ENCODE measurements at places on chromosomes 7 and 10. TPM values are rescaled to one million over a fixed set of nuclear protein-coding genes. Genes with fewer than 3 reads are reported as not detected.
A peak's percentile ranks its signal among the peaks of the same experiment; 100 is the strongest.

Gene CRYGN
- not detected for total RNA-seq

DNA sequence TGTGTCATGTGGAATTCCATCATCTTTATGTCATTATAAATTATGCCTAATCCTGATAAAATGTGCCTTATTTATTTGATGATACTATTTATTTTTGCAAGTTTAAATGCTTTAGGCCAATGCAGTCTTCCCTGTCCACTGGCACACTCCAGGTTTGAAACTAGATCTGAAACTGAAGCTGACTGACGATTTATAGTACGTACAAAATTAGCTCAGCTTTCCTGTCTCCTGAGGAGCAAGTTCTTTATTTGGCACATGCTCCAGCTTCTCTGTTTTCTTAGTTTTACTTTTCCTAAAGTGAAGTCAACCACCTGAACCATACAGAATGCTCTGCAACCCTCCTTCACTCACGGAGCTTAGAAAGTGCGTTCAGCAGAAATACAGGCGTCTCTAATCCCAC, 164.1 kb downstream of the HECW1 start:
- DNase-seq = no peak

DNA sequence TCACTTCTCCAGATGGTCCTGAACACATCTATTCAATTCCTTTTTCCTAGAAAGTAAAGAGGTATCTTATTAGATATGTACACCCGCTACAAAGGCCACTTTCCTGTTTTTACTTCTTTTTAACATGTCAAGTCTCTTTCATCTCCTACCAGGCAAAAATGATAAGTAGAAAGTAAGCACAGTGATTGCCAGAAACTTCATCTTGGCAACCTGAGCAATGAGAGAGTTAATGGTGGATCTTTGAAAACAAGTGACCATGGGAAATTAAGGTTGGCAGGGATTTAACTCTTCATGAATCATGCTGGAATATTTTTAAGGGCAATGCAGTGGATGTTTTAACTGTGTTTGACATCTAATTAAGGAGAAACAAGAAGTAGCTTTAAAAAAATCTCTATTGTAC, 2.7 kb downstream of the SEMA3A start:
- no peak for DNase-seq

Gene CHCHD1
- total RNA-seq = 76.8 TPM

- no peak for DNase-seq
Measured at GRCh38 chr7:37714606-37715005, 31.0 kb downstream of the GPR141 start.

GRCh38 chr10:97197030-97197500, 11.3 kb upstream of the SLIT1 start:
- no peak for DNase-seq

- peak; percentile 98 for DNase-seq
Measured at GRCh38 chr7:71615017-71615416, 483.1 kb downstream of the GALNT17 start.

DNA sequence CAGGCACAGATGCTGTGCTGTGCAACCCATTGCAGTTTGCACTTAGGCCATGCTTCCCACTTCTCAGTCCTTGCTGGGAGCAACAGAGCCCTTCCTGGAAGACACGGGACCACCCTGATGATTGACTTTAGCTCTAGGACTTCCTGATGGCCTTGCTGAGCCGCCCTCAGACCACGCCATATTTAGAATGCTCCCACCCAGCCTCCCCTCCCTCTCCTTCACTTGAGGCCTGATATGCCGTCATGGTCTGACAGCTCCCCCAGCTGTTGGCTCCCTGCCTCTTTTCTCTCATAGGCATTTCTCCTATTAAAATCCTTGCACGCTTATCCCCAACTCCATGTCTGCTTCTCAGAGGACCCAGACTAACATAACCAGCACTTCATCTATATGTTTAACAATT, 29.4 kb upstream of the GATAD1 start:
- no peak for DNase-seq

DNA sequence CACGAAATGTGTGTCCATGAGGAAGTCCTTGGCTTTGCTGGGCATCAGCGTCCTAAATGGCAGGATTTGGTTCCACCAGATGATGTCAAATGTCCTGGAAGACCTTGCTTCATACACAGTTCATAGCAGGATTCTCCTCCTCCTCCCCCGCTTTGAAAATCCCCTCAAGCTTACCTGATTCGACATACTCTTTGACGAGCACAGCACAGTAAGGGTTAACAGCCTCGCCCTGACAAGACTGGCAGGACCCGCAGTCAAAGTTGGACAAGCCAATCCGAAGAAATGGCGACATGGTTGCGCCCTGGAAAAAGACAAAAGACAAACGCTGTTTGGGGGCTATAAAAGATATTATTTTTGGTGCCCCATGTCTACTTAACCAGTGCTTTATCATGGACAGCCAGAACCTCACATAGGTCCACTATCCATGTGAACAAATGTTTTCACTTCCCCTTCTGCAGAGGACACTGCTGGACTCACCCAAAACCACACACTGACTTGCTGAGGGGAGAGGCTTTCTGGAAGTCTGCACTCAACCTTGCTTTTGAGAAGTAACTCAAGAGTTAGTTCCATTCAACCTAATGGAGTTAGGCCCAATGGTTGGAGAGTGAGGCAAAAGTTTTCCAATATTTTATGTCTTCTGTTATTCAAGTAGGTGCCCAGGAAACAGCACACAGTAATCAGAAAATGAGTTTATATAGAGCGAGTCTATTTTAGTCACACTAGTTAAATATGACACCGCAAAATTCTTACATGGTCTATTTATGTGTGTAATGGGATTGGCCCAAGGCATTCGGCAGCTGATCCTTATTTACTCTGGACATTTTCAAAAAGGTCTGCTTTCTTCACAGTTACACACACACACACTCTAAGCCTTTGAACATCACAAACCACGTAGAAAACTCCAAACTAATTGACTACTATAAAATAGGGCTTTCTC, 65.0 kb downstream of the PRKCQ start:
- no peak for DNase-seq

GRCh38 chr10:132269266-132270230, 38.2 kb downstream of the STK32C start:
- DNase-seq = no peak

Gene STEAP1
- total RNA-seq = not detected

DNA sequence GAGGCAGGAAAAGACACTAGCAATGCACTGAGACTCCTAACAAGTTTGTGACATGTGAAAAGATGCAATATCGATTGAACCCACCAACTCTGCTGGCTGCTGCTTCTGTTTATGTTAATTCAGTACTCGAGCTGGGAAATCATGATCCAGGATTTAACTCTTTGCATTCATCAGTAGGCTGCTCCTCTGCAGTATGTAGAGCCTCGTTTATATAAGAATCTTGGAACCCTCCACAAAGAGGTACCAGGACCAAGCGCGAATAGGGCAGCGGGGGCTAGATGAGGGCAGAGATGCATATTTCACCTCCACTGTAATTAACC, 7.8 kb downstream of the PRKAG2 start:
- DNase-seq = no peak

Data from G401 (cell line).